Effector CD4-positive, alpha-beta T cell (primary cell): ENCODE measurements at places on chromosomes 7 and 10.

- no peak for DNase-seq
Observed at GRCh38 chr7:44625526-44626471, 19.4 kb downstream of the OGDH start.

DNA sequence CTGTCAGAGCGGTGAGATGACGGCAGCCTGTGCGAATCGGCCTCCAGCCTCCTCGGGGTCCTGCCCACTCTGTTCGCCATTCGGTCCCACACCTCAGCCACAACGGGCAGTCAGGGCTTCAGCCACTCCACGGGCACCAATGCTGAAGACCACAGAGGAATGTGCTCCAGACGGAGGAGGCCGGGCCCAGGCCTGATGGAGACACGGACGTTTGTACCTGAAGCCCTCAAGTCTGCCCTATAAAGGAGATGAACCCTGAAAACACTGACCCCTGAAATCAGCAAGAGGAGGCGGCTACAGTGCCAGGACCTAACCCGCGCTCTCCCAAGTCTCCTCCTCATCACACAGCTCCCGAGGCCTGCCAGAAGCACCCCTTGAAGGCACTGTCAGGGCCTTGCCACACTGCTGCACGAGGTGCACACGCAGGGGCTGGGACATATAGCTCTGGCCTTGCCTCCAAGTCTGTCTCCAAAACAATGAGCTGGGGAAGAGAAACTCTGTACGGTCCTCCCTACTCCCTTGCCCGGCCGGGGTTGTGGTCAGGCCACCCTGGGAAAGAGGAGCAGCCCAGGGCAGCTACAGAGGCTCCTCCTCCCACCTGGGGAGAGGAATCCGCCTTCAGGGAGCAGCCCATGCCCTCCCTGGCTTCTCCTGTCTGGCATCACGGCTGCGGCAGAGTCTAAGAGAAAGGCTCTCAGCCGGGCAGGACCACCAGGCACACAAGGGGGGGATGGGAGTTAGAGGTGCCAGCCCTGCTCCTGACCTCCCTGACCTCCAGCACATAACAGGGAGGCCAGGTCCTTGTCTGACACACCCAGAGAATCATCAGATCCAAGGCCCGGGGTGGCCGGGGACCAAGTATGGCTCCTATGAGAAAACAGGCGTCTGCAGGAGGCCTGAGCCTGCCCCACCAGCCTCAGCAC is 310.1 kb downstream of the PTPRN2 start:
- no peak for DNase-seq

- no peak for DNase-seq
Observed at GRCh38 chr7:754531-755412, 27.7 kb upstream of the PRKAR1B start.

- no peak for DNase-seq
Observed at GRCh38 chr7:148447221-148447849, 143.2 kb upstream of the C7orf33 start.

DNA sequence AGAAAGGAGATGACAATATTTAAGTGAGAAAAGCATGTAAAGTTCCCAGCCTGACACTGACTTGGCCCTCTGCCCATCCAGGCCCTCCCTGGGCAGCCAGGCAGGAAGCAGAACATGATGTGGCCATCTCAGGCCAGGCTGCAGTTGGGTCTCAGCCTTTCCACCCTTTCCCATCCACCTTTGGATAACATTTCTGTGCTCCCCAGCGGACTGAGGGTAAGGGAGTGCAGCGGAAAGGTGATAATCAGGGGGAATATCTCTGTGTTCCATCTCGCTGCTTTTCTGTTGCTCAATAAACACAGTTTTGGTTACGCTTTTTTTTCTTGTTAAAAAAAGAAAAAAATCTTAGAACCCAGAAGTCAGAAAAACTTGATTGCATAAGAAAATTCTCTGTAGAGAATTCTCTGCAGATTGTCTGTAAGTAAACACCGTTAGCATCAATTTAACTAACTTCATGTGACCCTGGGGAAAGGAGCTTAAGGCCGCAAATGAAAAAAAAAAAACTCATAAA is 37.2 kb upstream of the TARP start:
- no peak for DNase-seq

DNA sequence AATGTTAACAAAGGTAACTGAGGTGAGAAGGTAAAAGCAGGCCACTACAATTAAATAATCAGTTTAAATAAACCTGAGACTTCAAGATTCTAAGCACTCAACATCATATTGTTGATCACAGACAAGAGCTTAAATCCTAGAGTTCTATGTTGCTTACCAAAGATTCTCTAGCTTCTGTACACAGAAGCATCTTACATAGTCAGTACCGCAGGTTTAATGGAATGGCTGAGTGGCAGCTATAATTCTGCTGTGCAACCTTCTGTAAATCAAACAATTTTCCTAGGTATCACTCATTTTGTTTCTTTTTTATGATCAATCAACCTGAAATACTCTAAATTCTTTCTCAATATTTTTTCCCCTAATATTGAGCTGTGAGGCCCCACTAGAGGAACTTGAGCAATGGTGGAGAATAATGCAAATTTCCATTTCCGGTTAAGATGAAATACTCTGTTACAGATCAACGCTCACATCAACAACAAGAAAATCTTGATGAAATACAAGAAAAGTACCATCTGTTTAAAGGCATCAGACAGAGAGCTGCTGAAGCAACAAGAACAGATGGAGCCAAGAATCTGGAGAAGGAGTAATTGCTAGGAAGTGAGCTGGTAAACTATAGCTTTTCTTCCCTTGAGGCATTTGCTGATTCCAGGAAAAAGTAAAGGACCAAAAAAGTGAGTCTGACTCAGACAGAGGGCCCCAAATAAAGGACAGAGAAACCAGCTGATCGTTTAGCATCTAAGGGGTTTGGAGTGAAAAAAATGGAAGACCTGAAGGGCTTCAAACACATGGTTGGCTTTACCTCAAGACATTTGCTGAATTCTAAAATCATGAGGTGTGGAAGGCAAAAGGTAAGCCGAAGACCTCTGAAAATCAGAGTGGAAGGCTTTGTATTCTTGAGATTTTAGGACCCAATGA is 22.6 kb downstream of the PNPLA8 start:
- DNase-seq, result no peak

DNA sequence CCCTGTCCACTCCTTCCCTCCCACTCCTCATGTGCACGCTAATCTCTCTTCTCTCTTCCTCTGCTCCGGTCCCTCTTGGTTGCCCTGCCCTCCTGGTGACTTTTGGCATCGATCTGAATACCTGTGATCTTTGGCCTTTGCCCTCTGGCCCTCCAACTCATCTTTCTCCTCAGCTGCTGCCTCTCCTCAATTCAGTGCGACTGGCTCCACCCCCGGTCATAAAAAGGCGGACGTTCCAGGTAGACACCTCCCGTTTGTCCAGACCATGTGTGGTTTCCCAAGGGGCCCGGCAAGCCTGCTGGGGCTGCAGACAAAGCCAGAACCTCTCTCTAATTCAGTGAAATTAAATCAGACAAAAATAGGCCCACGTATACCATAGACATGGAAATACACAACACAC is 96.8 kb downstream of the COL13A1 start:
- no peak for DNase-seq

DNA sequence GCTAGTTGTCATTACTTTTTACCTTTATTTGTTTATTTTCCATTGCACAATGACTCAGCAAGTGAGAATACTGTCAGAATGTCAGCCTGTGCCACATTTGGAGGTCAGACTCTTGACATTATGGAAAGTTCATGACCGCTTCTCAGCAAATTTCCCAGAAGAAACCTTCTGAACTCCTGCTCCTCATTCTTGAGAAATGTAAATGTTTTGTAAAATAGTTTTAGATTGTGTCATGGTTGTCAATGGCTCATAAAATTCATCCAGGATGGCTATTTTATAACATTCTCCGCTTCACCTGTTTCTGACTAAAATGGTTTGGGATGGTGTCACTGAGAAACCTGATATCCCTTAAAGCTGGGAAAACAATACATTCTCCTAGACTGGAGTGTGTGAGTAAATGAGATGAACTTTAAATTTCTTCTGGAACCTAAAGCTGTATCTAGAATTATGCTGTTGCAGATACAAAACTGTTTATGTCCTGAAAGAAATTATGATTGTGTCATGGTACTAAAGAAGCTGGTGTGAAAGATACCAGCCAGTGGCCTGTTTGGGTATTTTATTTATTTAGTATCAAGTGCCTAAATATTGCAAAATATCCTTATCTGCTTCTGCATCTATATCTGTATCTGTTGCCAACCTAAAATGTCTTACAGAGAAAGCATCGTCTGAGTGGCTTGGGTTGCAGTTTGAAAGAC is 671.7 kb downstream of the GATA3 start:
- no peak for DNase-seq

DNA sequence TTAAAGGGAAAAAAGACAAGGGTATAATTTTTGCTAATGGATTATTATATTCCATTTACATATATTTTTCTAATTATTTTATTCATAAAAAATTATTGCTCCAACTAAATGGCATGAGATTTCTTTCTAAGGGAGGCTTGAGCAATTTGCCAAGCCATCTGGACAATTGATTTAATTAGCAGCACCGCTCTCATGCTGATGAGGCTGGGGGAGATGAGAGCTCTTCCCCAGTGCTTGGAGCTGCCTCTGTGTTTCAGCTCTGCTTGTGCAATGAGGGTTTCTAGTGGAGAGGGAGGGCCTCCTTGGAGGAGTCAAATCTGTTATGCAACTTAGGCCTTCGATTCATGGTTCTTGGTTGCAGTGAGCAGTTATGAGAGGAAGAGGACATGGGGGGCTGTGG is 574.3 kb downstream of the TCERG1L start:
- DNase-seq, result no peak

DNA sequence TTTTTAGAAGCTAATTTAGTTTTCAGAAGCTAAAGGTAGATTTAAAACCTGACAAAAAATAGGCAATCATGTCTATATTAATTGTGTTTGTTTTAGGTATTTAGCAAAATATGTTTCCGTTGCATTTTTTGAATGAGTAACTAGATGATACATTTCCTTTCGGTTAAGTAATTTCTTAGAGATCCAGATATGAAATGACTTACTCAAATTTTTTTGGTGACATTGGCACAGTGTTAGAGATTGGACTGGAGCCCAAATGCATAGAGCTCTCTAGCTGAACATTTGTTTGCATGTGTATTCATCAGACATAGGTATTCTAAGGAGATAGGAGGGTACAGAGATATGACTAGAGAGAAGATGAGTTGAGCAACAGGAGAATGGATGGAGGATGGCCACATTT is 1.9 kb downstream of the BUB3 start:
- no peak for DNase-seq

DNA sequence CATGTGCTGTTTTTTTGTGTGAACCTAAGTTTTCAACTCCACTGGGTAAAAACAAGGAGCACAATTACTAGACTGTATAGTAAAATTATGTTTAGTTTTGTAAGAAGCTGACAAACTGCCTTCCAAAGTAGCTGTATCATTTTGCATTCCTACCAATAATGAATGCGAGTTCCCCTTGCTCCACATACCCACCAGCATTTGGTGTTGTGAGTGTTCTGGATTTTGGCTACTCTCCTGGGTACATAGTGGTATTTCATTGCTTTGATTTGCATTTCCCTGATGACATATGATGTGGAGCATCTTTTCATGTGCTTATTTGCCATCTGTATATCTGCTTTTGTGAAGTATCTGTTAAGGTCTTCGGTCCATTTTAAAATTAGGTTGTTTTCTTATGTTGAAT is 178.2 kb downstream of the HIBADH start:
- no peak for DNase-seq
